Vein endothelial cell (primary cell): ENCODE measurements at places on chromosomes 1 and 21. TPM values are rescaled to one million over a fixed set of nuclear protein-coding genes. Genes with fewer than 3 reads are reported as not detected.

RCAN1 gene
- total RNA-seq: 18.9 and 22.7 TPM in 2 replicates

UMODL1 gene
- total RNA-seq: not detected in 2 replicates

F13B gene
- total RNA-seq: not detected in 2 replicates

LYSMD1 gene
- 5.2 TPM in 2 replicates for total RNA-seq

CASQ1 gene
- total RNA-seq: not detected in 2 replicates

CFH gene
- total RNA-seq: 43.9 and 98.6 TPM in 2 replicates

CLK2 gene
- 27.3 and 27.4 TPM in 2 replicates for total RNA-seq

PTGER3 gene
- total RNA-seq: not detected in 2 replicates

CSMD2 gene
- total RNA-seq: 0.19 TPM in 1 of 2 replicates, not detected in the other

CFHR4 gene
- not detected in 2 replicates for total RNA-seq

EIF2D gene
- total RNA-seq: 52.4 and 61.1 TPM in 2 replicates

SPRR5 gene
- not detected in 2 replicates for total RNA-seq

TTLL7 gene
- 0.98 and 2.8 TPM in 2 replicates for total RNA-seq

PTGFRN gene
- total RNA-seq: 43.8 and 97.0 TPM in 2 replicates

RBP7 gene
- total RNA-seq: not detected in 2 replicates

FCRL6 gene
- not detected in 2 replicates for total RNA-seq

CYP4A11 gene
- not detected in 2 replicates for total RNA-seq

TTC24 gene
- not detected in 2 replicates for total RNA-seq

LRRC8B gene
- 5.2 and 14.1 TPM in 2 replicates for total RNA-seq

ERG gene
- total RNA-seq: 153 and 170 TPM in 2 replicates

C1orf115 gene
- 28.2 and 30.4 TPM in 2 replicates for total RNA-seq

AQP10 gene
- total RNA-seq: 0.65 TPM in 1 of 2 replicates, not detected in the other

HSD3B2 gene
- total RNA-seq: not detected in 2 replicates

ADAM30 gene
- not detected in 2 replicates for total RNA-seq

RNF223 gene
- total RNA-seq: not detected in 2 replicates
